ENCODE measurements at places on chromosomes 2 and 18.

DNA sequence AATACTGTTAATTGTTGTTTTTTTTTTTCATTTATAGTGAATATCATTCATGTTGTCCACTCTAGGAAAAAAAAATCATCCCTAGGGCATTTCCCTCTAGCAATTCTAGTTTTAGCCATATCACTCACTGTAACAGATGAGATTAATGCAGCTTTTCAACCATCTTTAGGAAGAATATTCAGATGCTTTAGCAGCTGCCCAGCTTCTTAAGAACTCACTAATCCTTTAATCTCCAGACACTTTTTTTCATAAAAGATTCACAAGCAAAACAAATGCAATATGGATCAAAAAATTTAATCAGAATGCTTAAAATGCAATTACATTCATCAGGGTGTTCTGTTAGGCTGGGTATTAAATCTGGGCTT is 692.6 kb downstream of the ERBB4 start:
- no peak for DNase-seq

DNA sequence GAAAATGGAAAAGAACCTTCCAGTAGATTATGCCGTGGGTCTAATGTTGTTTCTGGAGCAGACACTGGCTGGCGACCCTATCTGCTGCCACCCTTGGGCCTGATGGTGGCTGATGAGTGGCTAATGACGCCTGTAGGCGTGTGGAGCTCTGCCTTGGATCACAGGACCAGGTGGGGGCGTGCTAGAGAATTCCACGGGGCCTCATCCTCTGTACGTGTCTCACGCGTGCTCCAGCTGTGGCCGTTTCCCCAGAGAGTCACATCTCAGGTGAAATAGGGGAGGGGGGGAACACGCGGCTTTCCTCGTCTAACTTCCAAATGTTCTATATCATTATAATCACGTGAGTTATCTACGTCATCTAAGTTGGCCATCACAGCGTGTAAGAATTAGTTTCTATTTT is 160.9 kb upstream of the SMIM21 start:
- no peak for DNase-seq

GRCh38 chr2:174442546-174443510 is 44.0 kb downstream of the GPR155 start:
- DNase-seq: no peak

GRCh38 chr2:106073678-106074406 is 120.3 kb downstream of the UXS1 start:
- DNase-seq: no peak

DNA sequence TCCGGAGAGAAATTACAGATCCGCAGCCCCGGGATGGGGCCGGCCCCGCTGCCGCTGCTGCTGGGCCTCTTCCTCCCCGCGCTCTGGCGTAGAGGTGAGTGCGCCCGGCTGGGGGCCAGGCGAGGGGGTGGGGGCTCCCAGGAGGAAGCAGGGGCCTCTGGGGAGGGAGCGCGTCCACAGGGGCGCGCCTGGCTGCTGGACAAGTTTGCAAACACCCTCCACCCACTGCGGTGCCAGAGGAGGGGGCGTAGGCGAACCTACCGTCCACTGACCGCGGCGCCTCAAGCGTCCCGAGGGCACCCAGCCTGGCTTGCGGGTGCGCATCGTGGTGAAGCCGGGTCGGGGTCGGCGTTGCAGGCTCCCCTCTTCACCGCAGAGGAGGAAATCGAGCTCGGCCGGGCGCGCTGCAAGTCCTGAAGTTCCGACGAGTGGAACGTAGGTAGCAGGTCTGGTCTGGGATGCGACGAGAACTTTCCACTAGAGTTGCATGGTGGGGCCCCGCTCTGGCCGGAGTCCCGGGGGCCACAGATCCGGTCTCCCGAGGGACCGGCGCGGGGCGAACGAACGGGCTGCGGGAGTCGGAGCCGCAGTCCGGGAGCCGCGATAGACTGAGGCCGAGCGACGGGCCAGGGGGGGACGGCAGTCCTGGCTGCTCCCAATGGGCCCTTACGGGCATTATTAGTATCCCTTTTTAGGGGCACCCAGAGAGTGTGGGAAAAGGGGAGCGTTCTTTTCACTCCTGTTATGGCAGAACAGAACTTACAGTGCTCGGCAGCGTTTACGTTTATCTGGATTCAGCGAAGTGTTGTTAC is 502 bp downstream of the MERTK start:
- DNase-seq: no peak

GRCh38 chr2:215107216-215108056 is 31.0 kb downstream of the ABCA12 start:
- no peak for DNase-seq

GRCh38 chr2:242064364-242065250 is 195.1 kb downstream of the RTP5 start:
- DNase-seq: no peak

- no peak for DNase-seq
Observed at GRCh38 chr2:101991721-101992145, at the start of gene IL1R2. Gene IL1R2, plus strand, starts transcription at chr2:101991960. Its CDS starts 16,616 bp downstream, at chr2:102008576.

GRCh38 chr2:65317841-65318240 is 90.2 kb downstream of the ACTR2 start:
- DNase-seq: no peak

DNA sequence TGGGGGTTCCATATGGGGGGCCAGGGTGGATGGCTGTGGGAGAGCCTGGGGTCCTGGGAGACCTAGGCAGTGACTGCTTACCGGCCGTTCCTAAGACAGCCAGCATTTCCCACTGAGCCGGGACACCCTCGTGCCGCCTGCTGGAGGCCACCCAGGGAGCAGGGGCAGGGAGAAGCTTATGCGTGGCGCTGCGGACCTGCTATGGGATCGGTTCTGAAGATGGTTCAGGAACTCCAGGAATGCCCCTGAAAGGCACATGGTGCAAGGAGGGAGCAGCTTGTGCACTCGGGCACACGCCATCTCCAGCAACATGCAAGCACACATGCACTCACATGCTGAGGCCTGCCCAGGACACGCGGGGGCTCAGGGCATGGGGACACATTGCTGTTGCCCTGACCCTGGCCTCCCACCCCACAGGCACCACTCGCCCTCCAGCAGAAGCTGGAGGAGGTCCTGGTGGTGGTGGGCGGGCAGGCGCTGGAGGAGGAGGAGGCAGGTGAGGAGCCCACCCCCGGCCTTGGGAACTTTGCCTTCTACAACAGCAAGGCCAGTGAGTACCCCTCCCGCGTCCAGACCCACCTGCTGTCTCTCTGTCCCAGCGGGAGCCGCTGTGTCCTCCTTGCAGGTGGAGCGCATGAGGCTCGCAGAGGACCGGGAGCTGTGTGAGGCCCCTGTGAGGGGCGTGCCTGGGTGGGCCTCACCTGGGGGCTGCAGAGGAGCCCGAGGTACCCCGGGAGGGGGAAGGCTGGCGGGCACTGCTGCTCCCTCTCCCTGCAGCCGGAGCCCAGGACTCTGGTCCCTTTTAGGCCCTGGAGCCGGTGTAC is 4.1 kb downstream of the KLHL30 start:
- no peak for DNase-seq

- no peak for DNase-seq
Observed at GRCh38 chr2:133841900-133842299, 273.6 kb upstream of the NCKAP5 start.

GRCh38 chr2:85750587-85751575 is 2.9 kb upstream of the ATOH8 start:
- DNase-seq: no peak

- DNase-seq: no peak
Observed at GRCh38 chr2:96534701-96535181, 1.8 kb upstream of the ARID5A start.

DNA sequence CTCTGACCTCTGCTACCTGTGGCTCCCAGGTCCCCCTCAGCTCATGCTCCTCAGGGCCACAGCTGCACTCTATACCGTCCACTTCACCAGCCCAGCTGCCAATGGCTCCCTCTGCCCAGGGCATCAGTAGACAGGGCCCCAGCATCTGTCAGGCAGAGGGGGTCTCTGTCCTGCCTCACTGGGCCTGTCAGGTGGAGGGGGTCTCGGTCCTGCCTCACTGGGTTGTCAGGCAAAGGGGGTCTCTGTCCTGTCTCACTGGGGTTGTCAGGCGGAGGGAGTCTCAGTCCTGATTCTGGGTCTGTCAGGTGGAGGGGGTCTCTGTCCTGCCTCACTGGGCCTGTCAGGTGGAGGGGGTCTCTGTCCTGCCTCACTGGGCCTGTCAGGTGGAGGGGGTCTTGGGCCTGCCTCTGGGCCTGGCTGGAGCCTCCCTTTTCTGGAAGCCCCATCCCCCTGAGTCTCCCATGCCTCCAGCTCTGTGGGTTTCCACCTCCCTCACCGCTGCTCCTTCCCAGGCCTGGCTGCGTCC is 19.9 kb downstream of the SNORC start:
- no peak for DNase-seq

DNA sequence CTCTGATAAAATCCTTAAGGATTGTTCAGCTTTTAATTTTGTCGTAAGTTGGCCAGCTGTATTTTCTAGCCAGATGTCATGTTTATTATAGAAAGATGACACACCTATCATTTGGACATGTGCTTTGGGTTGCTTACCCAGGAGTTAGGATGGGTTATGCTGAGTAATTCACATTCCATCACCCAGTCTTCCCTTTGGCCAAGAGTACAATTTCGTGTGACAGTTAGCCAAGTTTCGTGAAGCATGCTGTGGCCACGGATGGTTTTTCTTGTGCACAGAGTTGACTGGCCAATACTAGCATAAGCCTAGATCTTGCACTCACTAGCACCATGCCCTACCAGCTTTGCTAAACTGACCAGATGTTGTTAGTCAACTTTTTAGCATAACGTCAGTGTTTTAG is 5.8 kb downstream of the MAPRE3 start:
- no peak for DNase-seq

- no peak for DNase-seq
Observed at GRCh38 chr18:55918444-55918843, 330.5 kb upstream of the TCF4 start.

GRCh38 chr2:10581021-10581420 is 108.8 kb downstream of the NOL10 start:
- no peak for DNase-seq
